ENCODE measurements at places on chromosomes 4 and X. TPM values are rescaled to one million over a fixed set of nuclear protein-coding genes. Genes with fewer than 3 reads are reported as not detected.

The CAPN6 gene
- total RNA-seq, result 41.9 TPM

The USP26 gene
- total RNA-seq, result not detected

The COL4A6 gene
- 7.3 TPM for total RNA-seq

The ODAPH gene
- not detected for total RNA-seq

The KLB gene
- total RNA-seq, result 6.4 TPM

The NUDT10 gene
- 2.3 TPM for total RNA-seq

The PDCL2 gene
- not detected for total RNA-seq

The CTAG1B gene
- total RNA-seq, result not detected

The GLOD5 gene
- not detected for total RNA-seq

The RAB33A gene
- total RNA-seq, result 0.39 TPM
